ENCODE measurements at places on chromosomes 2 and 18.

- DNase-seq: no peak
Observed at GRCh38 chr2:134408791-134409190, 154.9 kb downstream of the MGAT5 start.

DNA sequence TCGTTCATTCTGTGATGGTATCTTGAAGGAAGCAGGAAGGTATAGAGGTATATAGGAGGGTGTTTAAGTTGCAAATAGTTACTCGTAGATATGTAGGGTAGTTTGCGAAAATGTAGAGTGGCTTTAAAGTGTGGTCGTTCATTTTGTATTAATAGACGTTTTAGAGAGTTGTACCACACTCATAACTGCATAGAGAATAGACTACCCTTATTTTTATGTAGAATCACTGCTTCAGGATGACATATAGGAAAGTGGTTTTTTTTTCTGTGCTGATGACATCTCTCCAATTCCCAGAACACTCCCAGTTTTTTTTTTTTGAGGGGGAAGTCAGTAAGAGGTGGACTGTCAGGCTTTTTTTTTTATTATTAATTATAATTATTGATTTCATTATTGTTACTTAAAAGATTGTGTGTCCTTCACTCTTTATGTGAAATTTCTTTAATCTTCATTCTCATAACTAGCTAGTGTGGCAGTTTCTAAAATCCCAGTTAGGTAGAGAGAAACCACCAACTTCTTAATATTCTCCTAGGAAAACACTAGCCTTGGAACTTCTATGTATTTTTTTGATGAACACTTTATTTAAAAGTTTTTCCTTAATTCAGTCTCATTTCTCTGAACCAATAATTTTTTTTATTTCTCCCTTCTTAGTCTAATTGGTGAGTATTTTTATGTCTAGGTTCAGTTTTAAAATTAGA, 1.5 kb downstream of the ACTR3 start:
- no peak for DNase-seq

GRCh38 chr18:25825979-25826776, 264.2 kb downstream of the SS18 start:
- no peak for DNase-seq

DNA sequence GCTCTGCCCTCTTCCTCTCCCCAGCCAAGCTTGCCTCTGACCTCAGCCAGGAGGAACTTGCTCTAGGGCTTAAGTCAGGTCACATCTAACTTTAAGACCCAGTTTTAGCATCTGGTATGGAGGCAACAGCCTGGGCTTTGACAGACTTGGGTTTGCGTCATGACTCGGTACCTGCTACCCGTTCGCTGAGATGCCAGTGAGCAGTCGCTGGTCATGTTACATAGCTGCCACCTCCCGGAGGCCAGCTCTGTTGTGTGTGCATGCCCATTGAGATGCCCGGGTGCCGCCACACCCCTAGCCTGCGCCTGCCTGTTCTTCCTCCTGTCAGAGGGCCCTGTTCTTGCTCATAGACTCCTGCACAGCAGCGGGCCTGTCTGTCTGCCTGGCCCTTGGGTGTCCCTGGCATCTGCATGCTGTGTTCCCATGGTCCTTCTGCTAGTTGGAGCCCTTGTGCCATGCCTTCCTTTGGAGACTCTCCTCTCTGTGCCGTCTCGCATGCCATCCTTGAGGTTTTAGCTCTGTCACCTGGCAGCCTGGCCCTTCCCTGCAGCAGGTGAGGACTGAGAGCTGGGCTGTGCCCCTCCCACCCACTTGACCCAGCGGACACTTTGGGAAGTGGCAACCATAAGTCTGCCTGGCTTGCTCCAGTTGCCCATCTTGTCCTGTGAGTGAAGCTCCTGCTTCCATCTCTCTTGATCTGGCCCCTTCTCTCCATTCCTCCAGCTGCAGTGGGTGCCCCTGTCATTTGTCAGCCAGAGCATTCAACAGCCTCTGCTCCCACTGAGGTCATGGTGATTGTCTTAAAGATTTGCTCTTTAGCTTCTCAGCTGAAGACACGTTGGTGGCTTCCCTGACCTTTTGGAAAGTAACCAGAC, 24.9 kb downstream of the ASAP2 start:
- no peak for DNase-seq
